ENCODE measurements at places on chromosomes 2 and 18.

- no peak for DNase-seq
Observed at GRCh38 chr2:160474891-160475787, 18.5 kb downstream of the RBMS1 start.

DNA sequence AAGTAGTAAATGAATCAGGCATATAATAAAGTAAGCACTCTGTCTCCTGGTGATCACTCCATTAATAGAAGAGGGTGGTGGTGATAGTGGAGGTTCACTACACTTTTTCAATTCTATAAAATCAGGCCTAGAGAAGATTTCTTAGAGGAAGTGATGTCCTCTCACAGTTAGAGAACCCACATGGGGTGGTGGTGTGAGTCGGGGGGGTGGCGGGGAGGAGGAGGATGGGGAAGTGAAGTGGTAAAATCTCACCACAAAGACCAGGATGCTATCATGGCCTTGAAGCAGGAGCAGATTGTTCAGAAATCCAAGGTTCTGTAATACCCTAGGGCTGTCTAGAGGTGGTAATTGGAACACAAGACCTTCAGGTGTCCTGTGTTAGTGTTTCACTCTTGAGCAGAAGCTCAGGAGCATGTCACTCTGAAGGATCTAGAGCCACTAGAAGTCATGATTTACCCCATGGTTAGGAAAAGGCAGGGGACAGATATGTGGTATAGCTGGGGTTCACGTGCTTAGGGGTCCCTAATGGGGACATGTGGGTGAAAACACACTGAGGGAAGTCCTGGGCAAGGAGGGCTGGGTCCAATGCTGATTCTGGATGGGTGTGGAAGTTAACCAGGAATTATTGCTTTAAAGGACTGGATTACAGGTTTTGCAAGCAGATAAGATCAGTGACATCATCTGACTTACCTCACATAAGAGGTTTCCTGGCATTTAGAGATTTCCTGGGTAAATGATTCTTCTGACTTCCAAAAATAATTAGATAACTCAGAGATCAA lies 31.0 kb downstream of the RNF125 start:
- peak; percentile 8 for DNase-seq

GRCh38 chr2:102664471-102664909 lies 45.1 kb downstream of the SLC9A2 start:
- DNase-seq = peak; percentile 58

DNA sequence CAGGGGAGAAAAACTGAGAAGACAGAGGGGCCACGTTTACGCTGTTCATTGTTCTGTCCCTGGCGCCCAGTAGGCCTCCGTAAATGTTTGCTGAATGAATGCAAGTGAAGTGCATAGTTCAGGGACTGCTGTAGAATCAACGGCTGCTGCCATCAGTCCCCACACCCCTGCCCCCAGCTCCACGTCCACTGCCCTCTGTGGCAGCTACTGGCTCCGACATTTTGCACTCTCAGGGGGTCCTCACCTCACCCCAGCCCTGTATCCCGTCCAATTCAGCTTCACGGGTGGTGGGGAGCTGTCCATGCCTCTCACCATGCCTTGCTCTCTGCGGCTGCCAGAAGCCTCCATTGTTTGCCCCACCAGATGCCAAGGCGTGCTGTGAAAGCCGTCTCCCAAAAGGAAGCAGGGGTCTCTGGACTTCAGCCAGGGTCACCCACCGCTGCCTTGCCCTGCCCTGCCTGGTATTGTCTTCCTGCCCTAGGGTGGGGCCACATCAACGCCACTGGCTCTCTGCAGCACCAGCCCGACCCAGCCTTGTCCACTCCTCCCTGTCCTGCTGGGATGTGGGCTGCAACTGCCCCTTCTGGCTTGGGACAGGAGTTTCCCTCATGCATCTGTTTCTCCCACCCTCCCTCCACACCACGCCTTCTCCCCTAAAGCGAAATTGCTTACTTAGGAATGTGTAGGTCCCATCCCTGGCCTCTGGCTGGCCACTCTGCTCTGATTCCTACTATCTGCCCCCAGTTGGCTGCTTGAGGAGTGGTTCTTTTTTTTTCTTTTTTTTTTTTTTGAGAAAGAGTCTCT lies 86.0 kb downstream of the RHOB start:
- DNase-seq = no peak

- DNase-seq = no peak
Observed at GRCh38 chr2:216837740-216838139, 22.1 kb downstream of the TNP1 start.
